CD4-positive, alpha-beta memory T cell (primary cell): ENCODE measurements at places on chromosomes 3 and 15.

DNA sequence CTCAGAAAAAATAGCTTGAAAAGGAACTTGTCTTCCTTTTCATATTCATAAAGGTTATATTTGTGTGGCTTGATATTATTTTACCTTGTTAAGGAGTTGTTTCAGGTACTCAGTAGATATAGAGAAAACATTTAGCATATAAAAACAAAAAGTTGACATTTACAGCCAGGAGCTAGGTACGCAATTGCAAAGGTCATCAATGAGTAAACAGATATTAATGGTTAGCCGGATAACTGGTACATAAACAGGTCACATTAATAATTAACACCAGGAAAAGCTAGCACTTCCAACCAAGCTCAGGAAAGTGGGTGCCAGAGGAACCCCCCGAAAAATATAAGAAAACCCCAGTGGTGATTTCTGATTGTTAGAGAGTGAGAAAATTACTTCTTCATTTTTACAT lies 146.6 kb upstream of the NR2F2 start:
- DNase-seq, result no peak

DNA sequence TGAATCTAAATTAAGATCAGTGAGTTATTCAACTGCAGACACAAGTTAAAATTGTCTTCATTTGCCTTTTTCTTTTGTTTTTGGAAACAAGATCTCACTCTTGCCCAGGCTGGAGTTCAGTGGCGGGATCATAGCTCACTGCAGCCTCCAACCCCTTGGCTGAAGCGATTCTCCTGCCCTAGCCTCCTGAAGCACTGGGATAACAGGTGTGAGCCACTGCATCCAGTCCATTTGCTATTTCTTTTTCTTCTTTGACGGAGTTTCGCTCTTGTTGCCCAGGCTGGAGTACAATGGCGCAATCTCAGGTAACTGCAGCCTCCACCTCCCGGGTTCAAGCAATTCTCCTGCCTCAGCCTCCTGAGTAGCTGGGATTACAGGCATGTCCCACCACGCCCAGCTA lies 10.3 kb downstream of the RNF168 start:
- no peak for DNase-seq

- DNase-seq, result no peak
These were observed 28.8 kb downstream of the LRRFIP2 start for GRCh38 chr3:37145611-37146010.

- DNase-seq, result no peak
These were observed 30.2 kb downstream of the EIF4E3 start for GRCh38 chr3:71695000-71695482.

- peak; percentile 17 for DNase-seq
These were observed 190.4 kb upstream of the BCL6 start for GRCh38 chr3:187935623-187936156.

DNA sequence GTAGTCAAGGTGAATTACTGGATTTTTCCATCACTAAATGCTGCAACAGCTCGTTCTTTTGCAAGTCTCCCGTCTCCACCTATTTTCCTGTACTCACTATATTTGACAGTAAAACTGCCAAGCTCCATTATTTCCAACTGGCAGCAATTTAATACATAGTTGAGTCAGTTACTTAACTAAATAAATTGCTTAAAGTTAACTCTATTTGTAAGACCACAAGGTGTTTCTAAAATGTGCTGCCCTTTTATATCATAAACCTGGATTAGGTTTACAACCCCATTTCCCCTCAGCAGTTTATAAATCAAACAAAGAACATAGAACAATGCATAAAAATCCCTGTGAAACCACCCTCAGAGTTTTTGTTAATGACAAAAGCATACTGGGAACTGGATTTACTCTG lies 211.4 kb upstream of the DPH6 start:
- no peak for DNase-seq

GRCh38 chr15:101204739-101205535 lies 46.9 kb downstream of the CHSY1 start:
- no peak for DNase-seq

DNA sequence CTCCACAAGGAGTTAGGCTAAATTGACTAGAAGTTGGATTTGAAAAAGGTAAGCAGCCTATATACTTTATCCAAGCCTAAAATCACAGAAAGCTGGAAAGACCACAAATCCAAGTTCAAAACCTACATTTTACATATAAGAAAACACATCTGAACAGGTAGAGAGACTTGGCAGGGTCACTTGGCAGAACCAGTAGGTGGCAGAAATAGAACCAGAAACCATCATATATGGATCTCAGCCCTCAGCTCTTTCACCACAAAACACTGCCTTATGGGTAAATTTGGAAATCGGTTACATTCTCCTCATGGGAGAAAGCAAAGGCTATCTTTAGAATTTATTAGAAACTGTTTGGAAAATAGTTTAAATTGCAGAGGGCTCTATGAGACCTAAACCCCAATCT lies 44.2 kb downstream of the MKRN2 start:
- no peak for DNase-seq

DNA sequence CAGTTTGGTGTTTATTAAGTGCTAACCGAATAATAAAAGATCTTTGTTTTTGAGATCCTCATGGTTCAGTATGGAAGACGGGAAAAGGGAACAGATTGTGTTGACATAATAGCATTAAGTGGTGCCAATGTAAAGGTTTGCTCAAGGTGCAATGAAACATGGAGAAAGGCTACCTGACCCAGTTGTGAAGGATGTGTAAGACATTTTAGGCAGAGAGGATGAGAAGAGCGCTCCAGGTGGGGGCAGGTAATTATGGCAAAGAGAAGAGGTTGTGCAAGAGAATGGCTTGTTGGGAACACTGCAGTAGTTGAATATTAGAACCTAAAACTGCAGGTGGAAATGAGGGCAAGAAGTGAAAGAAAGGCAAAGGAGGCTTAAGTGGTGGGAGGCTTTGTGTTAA lies 140.8 kb downstream of the DIPK2A start:
- no peak for DNase-seq

- DNase-seq, result no peak
These were observed 108.0 kb downstream of the IL1RAP start for GRCh38 chr3:190621927-190622326.

- DNase-seq, result peak; percentile 65
These were observed 15.1 kb upstream of the ZBTB47 start for GRCh38 chr3:42638339-42638842.

DNA sequence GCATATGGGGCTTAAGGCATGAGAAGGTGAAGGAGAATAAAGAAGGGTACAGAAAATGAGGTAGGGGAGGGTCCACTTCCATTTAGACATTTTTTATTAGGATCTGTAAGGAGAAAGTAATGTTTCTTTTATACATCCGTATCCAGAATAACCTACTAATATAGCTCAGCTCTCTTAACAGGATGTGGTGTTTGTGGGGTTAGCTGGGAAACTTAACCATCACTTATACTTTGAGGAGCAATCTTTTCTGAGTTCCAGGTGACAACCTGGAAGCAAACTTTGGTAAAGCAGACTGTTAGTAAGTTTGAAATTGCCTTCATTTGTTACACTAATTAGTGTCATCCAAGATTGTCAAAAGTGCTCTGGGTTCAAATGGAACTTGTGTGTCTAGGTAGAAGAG lies 36.6 kb downstream of the BUB1B start:
- peak; percentile 17 for DNase-seq

- no peak for DNase-seq
These were observed 13.0 kb upstream of the SLC30A4 start for GRCh38 chr15:45535486-45536042.

- DNase-seq, result no peak
These were observed 129.6 kb downstream of the SEMA6D start for GRCh38 chr15:47846876-47847275.

DNA sequence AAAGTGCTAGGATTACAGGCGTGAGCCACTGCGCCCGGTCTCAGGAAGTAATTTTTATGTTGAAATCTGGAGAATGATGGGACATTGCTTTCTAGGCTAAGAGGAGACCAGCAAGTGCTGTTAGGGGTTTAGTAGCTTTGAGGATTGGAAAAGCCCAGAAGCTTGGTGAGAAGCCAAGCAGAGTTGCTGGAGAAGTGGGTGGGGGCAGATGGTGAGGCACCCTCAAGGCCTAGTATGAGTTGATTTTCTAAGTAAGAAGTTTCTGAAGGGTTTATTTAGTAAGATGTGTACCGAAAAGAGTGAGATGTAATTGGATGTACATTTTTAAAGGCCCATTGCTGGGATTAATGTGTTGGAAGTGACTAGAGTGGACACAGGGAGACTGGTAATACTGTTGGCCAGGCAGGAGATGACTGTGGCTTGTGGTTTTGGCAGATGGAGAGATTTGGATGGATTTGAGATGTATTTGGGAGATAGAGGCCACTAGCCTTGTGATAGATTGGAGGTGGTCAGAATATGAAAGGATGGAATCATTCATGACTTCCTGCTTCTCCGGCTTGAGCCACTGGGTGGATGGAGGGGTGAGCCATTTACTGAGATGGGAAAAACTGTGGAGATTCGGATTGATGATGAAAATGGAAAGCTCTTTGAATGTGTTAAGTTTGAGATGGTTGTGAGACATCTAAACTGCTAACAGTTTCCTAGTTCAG lies 2.3 kb downstream of the LRRC28 start:
- DNase-seq, result no peak

DNA sequence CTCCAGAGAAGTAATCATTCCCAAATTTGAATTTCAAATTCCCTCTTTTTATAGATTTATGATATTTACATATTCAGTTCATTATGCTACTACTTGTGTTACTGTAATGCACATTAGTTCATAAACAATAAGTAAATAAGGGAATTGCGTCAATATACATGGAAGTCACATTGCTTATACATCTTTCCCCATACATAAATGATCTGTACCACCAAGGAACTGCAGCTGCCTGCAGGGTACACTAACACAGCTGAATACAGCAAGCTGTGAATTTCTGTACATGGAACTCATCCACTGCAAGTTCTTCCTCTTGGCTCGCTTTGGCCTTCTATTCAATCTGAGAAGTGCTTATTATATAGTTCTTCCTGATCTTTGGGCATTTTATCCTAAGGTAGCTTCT lies 15.5 kb downstream of the CASR start:
- no peak for DNase-seq

DNA sequence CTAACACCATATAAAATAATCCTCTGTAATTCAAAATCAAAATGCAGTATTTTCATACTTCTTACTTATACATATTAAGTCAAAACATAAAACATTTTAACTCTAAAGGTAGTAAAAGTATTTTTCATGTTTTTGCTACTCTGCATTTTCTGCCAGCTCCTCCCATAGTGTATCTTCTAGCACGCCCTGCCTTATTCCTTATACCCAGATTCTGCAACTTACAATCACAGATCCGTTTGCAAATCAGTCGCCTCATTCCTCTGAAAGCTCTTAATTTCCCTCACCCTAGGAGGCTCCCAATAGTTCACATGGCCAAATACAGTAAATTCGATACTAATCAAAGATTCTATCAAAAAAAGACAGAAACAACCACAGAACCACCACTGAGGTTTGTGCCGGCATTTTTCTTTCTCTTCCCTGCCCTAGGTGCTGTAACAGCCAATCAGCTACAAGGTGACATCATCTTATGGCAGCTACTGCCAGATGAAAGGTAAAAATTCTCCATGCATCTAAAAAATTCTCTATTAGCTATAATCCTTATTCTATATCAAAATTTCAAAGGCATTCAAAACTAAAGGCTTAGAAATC lies 72.9 kb downstream of the CLASP2 start:
- DNase-seq, result peak; percentile 54

DNA sequence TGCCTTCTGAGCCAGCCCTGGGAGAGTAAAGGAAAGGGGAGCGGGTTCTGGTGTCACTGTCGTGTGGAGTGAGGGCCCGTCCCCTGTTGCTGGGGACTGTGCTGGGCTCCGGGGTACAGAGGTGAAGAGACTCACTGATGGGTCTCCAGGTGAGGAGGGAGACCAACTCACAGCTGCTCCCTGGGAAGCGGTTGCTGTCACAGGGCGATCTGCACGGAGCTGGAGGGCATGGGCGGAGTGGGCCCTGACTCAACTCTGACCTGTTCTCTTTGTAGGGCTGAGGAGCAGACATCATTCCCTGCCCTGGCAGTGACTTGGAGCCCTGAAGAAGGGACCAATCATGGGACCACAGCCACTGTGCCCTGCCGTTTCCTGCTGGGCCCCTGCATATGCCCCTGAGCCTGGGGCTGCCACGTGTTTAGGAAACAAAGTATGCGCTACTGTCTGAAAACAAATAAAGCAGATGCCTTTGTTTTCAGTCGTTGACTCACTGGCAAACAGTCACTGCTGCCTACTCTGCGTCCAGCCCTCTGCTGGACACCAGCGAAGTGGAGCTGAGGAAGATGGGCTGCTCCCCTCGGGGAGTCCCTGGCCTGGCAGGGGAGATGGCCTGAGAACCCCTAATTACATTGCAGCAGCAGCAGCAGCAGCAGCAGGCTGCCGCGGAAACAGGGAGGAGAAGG lies 22.9 kb upstream of the PLXNA1 start:
- no peak for DNase-seq

DNA sequence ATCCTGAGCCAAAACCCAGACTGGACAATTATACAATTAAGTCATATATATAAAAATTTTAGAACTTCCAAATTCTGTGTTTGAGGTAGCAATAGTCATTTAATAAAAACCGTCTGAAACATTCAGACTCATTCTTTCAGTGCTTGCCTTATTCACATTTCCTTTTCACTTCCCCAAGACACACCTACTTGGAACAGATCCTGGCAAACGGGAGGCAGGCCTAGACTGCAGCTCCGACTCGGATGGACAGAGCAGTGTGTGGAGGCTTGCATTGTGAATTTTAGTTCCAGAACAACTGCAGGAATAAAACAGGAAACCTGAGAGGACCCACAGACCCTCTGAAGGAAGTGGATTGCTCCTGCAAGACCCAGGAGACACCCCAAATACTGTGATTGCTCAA lies 341.4 kb downstream of the CNTN3 start:
- no peak for DNase-seq

- no peak for DNase-seq
These were observed 1.7 kb downstream of the GABRG3 start for GRCh38 chr15:26972636-26973035.

- DNase-seq, result peak; percentile 57
These were observed 17.8 kb downstream of the SMAD3 start for GRCh38 chr15:67083135-67083762.
